ENCODE measurements at places on chromosomes 2 and 18. TPM values are rescaled to one million over a fixed set of nuclear protein-coding genes. Genes with fewer than 3 reads are reported as not detected.

IHH gene
- not detected for total RNA-seq

HOXD13 gene
- total RNA-seq, result under 0.01 TPM

SPATS2L gene
- total RNA-seq, result 54.0 TPM

KLHL41 gene
- 0.34 TPM for total RNA-seq

PRSS56 gene
- total RNA-seq, result not detected

PLEKHB2 gene
- 158 TPM for total RNA-seq

RAMP1 gene
- total RNA-seq, result not detected

RHOB gene
- total RNA-seq, result 2,158 TPM

MRPL30 gene
- 34.5 TPM for total RNA-seq

TUBA3E gene
- total RNA-seq, result not detected

SCYGR4 gene
- not detected for total RNA-seq

AGXT gene
- total RNA-seq, result not detected

ZNF513 gene
- 8.0 TPM for total RNA-seq

AOX1 gene
- total RNA-seq, result 2.4 TPM

LOXHD1 gene
- total RNA-seq, result 0.05 TPM

ZSWIM2 gene
- total RNA-seq, result not detected

MOGAT1 gene
- not detected for total RNA-seq

LHCGR gene
- total RNA-seq, result not detected

CROCC2 gene
- not detected for total RNA-seq

GALNT13 gene
- total RNA-seq, result under 0.01 TPM

NT5DC4 gene
- not detected for total RNA-seq

ASPRV1 gene
- total RNA-seq, result 0.34 TPM

ZDBF2 gene
- total RNA-seq, result 22.1 TPM

ZNF2 gene
- 12.4 TPM for total RNA-seq

IL37 gene
- not detected for total RNA-seq

TRPM8 gene
- total RNA-seq, result not detected

TAF1B gene
- 20.6 TPM for total RNA-seq

CD8B2 gene
- total RNA-seq, result not detected

GBX2 gene
- 1.1 TPM for total RNA-seq

DIPK1C gene
- not detected for total RNA-seq

SCN7A gene
- total RNA-seq, result not detected

MTLN gene
- total RNA-seq, result 29.4 TPM

PJVK gene
- total RNA-seq, result 0.42 TPM

SIX3 gene
- total RNA-seq, result not detected

SS18 gene
- 97.9 TPM for total RNA-seq

TMEM198 gene
- total RNA-seq, result not detected

MFSD6 gene
- 9.9 TPM for total RNA-seq

ACOXL gene
- not detected for total RNA-seq

CRYGC gene
- total RNA-seq, result not detected

EML6 gene
- total RNA-seq, result 0.17 TPM

CHRND gene
- not detected for total RNA-seq

KHK gene
- total RNA-seq, result 4.8 TPM

All from dermis blood vessel endothelial cell (primary cell).